ENCODE measurements at places on chromosomes 2 and 18.

DNA sequence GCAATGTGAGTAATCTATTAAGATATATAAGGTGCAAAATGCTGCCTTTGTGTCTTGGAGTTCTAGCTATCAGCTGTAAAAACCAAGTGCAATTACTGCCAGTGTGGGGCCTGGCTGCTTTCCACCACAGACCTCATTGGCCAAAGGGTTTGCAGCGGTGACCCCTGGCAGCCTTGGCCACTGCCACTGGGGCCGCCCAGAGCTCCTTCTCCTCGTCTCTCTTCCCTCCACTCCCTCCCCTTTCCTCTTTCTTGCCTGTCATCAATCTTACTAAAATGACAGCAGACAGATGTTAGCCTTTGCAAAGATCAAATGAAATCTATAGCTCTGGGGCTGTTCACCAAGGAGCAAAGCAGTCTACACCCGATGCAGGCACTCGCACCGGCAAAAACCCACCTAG, 986.3 kb downstream of the BCL11A start:
- DNase-seq, result no peak

GRCh38 chr2:236155406-236155805, 12.8 kb downstream of the GBX2 start:
- DNase-seq, result no peak

DNA sequence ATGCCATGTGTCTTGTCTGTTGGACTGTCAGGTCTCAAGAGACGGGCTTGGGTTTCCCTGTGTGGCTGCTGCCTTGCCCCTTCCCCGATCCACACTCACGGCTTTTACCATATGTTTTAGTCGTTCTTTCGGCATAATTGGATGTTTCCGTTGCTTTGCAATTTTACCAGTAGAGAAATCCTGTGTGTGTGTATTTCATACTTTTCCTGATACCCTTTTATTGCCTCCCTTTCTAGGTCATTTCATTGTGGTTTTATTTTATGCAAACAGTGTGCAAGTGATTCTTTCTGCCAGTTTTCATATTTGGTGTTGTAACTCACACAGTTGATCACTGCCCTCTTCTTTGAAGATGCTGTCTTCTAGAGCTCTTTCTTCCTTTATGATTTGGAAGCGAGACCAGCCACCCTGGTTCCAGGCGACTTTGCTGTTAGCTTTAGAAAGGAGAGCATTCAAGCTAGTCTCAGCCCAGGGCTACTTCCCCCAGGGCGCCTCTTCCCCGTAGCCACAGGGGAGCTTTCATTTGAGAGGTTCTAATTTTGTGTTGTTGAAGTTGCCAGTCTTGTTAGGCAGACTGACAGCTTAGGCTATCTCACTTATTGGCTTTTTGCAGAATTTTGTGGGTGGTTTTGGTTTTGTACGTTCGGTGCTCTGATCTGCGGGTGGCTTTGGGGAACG, 17.0 kb downstream of the SH3BP4 start:
- no peak for DNase-seq

DNA sequence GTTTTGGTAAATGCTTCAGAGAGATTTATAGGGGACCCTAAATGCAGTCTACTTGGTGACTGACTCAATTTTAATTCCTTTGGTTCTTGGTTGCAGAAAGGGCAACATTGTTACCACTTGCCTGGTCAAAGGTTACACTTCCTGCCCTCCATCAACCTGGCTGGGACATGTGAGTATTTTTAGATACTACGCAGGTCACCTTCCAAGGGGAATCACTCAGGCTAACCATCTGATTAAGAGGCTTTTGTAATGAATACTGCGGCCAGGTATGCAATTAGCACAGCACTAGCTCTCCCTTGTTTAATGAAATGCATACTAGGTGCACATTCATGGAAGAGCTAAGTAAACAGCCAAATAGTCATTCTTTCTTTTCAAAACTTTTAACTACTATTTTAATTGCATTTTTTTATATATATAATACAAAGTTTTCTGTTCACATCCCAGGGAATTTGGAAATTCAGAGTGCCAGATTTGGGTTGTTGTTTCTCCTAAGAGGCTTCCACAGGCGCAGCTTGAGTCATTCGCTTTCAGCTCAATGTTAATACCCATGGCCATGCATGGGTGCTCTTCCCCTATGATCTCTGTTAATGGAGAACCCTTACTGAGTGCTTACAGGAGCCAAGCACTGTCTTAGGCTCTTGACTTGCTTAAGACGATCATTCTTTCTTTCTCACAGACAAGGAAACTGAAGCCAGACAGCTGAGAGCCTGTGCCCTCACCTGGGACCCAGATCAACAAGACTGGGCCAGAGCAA, 152.2 kb downstream of the MTX2 start:
- no peak for DNase-seq

GRCh38 chr2:216606551-216607276, 26.5 kb upstream of the IGFBP2 start:
- DNase-seq, result peak; percentile 45

All from activated gamma-delta T cell treated with anti-CD3 and anti-CD28 coated beads, Interleukin-2, amount 50 U/mL, for 16 hours (primary cell).